GM04504 (cell line): ENCODE measurements at places on chromosomes 3 and 15.

DNA sequence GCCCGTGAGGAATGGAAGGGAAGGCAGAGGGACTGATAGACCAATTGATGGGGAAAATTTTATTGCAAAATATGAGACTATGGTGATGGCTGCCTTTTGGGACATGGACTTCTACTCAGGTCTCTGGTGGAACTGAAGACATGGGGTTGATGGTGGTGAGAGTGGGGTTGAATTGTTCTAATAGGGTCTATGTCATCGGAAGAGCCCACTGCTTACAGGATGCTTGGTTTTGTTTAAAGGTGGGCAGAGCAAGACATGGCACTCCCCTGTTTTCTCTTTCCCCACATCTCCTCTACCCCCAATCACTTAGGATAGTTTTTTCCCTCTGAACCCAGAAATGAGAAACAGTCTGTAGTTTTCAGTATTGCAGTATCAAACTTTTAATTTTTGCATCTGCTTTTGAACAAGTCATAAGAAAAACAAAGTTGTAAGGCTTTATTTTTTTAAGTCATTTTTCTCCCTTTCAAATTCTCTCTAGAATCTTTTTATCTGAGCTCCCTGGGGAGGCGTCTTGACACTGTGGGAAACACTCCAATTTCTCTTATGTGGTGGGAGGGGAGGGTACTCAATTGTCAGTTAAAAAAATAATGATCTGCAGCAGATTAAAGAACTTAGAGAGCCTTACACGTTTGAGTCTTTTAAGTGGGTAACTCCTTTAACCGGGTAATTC, 276.2 kb upstream of the TBC1D5 start:
- no peak for DNase-seq

DNA sequence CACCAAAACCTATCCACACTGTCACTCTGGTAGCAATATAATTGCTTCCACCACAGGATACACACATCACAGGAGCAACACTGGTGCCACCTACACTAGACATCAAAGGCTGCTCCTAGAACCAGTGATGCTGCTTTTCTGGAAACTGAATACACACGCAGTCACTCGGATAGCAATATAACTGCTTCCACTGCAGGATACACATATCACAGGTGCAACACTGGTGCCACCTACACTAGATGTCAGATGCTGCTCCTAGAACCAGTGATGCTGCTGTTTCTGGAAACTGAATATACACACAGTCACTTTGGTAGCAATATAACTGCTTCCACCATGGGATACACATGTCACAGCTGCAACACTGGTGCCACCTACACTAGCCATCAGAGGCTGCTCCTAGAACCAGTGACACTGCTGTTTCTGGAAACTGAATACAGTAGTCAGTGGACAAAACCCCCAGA, 6.9 kb upstream of the TNFSF10 start:
- DNase-seq = no peak

DNA sequence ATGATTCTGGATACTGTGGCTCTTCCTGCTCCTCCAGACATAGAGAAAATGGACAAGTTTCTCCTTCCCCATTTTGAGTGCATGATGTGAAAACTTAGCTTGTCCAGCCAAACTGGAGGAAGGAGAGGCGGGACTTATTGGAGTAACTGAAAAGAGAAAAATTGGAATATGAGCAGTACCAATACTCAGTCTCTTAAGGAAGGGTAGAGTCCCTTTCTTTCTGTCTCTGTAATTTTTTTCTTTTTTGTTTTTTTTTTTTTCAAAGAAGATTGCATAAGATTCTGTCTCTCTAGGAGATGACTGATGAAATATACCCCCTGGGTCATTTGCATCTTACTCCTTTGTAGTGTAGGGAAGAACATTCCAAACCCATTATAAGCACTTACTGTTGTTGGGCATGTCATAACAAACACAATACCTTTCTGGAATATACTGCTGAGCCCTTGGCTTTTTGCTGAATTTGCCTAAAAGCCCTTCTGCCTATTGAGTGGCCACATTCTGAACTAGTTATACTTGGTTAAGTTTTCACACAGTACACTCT, 498.1 kb upstream of the TPRG1 start:
- DNase-seq = peak; percentile 79

DNA sequence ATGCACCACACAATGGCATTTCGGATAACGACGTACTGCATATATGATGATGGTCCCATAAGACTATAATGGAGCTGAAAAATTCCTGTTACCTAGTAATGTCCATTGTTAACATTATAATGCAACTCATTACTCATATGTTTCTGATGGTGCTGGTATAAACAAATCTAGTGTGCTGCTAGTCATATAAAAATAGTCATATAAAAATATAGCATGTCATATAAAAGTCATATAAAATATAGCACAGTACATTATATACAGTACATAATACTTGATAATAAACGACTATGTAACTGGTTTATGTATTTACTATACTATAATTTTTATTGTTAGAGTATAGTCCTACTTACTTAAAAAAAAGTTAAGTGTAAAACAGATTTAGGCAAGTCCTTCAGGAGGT, 50.6 kb downstream of the HACD2 start:
- DNase-seq = no peak
